ENCODE measurements at places on chromosomes 7 and 10.

GRCh38 chr10:77075926-77076325, 561.7 kb downstream of the KCNMA1 start:
- no peak for DNase-seq

- no peak for DNase-seq
Observed at GRCh38 chr7:131471250-131472004, 85.0 kb downstream of the PODXL start.

DNA sequence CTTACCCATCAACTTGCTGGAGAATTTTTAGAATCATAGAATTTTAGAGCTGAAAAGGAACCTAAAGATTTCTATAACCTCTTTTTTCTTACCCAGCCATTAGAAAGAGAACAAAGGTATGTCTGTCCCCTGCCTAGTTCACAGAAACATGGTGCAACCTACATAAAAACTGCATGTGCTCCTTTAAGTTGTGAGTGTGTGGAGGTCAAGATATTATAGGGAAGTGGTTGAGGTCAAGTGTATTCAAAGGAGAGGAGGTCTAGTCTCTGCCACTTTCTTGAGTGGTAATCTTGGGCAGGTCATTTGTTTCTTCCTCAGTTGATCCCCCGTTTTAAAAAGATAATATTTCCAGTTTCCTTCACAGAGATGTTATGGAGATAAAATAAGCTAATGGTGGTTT, 6.4 kb downstream of the UBTD1 start:
- DNase-seq, result no peak

GRCh38 chr7:40716052-40716451, 581.2 kb downstream of the SUGCT start:
- no peak for DNase-seq

- DNase-seq, result no peak
Observed at GRCh38 chr7:142647749-142648148, 101.5 kb upstream of the PRSS1 start.

DNA sequence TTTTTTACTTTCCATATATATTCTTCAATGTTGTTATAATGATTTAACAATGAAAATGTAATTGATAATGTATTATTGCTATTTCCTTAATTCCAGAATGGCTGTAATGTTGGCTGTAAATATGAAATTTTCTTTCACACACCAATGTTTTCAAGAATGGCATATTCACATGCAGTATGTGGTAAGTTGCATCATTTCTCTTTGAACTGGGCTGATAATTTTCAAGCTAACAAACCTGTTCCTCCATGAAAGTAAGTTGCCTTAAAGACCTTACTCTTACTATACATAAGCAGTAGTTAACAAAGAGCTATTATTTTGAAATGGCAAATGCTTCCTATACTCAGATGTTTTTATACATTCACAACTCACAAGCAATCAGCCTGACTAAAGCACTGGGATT, 154.5 kb downstream of the TMEM168 start:
- no peak for DNase-seq
